Upper lobe of left lung (tissue), 6 donors: ENCODE measurements at places on chromosomes 13 and 19.

DNA sequence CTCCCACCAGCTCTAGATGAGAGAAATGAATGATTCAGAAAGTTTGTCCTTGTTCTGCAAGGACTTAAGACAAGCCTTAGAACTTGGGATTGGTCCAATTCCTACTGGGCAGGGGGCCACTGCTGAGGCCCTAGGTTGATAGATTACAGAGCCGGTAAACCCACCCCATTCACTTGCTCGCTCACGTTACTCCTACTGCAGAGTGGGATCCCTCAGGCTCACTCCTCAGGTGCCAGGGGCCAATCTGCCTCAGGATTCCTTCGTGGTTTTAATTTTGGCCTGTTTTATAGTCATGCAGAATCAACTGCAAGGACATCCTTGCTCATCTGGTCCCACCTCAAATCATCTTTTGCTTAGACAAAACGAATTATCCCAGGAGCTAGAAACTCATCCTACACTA, 59.0 kb downstream of the SERP2 start:
- H3K36me3 ChIP-seq: peaks cover 22% of the 10 kb centered on the region
- no peak for DNase-seq
- peaks cover 21% of the 10 kb centered on the region for H3K4me1 ChIP-seq
- H3K27me3 ChIP-seq: no peaks in the 10 kb centered on the region
- no peak overlapping the region for H3K4me3 ChIP-seq

- no peak overlapping the region for H3K27ac ChIP-seq
- H3K4me3 ChIP-seq: no peak overlapping the region
- peaks cover 14% of the 10 kb centered on the region for H3K4me1 ChIP-seq
Observed at GRCh38 chr19:14053500-14053899, 8.4 kb downstream of the PALM3 start.

DNA sequence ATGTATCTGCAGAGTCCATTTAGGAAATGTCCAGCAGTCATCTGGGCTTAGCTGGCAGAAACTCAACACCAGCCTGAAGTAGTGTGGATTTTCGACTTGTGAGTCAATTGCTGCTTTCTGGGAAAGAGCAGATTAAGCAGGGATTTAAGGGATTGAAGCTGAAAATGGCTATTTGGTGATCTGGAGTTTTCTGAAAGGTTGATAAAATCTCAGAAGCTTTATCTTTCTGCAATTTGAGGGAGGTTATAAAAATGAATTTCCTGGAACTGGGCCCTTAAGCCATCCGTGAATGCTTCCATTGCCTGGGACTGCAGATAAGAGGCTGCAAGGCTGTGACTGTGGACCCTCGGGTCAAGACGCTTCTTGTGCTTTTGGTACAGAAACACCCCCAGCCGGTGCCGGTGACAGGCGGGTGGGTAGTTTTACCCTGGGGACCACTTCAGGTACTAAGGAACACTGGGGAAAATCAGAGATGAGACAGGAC, 61.5 kb downstream of the COL4A1 start:
- no peak overlapping the region for H3K27ac ChIP-seq
- DNase-seq: no peak
- H3K4me3 ChIP-seq: no peak overlapping the region
- no peaks in the 10 kb centered on the region for H3K36me3 ChIP-seq
- H3K27me3 ChIP-seq: no peaks in the 10 kb centered on the region
- H3K4me1 ChIP-seq: peaks cover 17% of the 10 kb centered on the region

DNA sequence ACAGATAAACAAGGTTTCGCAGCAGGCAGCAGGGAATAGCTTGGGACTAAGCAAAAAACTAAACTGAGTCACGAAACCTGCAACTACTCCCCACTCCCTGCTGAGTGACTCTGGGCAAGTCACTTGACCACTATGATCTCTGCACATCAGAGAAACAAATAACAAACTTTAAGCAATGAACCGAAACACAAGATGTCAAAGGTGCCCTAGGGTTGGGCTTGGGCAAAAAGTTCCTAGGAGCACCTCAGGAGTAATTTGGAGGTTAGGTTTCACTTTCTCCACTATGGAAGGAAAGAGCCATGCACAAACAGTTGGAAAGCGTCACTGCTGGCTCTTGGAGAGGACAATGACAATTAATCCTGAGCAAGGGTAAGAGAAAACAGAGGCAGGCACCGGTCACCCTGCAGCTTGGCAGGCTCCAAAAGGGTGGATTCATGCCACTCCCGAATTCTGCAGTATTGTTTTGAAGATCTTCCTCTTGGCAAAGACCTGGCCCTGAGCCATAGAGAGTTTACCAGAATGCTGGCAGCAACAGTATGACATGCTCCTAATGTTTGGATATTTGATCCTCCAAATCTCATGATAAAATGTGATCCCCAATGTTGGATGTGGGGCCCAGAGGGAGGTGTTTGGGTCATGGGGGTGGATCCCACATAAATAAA, 60.3 kb downstream of the CRYL1 start:
- peaks cover 8% of the 10 kb centered on the region for H3K4me1 ChIP-seq
- H3K27me3 ChIP-seq: no peaks in the 10 kb centered on the region
- no peaks in the 10 kb centered on the region for H3K36me3 ChIP-seq
- DNase-seq: no peak
- no peak overlapping the region for H3K4me3 ChIP-seq
- no peak overlapping the region for H3K27ac ChIP-seq

- no peaks in the 10 kb centered on the region for H3K4me1 ChIP-seq
- H3K27ac ChIP-seq: no peak overlapping the region
- H3K27me3 ChIP-seq: no peaks in the 10 kb centered on the region
- no peak for DNase-seq
Observed at GRCh38 chr13:61370520-61370919, 45.1 kb downstream of the PCDH20 start.

DNA sequence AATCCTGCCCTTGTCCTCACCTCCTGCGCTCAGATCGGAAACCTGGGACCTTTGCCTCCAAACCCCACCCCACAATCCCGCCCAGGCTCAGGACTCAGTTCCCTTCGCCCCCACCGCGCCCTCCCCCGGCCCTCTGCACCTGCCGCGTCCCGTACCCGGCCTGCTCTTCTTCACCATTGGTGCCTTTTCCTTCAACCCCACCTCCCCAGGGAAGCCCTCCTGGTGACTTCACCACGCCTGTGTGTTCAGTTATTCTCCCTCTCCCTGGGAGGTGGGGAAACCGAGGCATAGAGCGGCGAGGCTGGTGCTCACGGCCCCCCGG, 19.3 kb upstream of the TCF3 start:
- H3K27ac ChIP-seq: no peak overlapping the region
- H3K4me3 ChIP-seq: peak overlapping the region; percentile 25
- H3K4me1 ChIP-seq: peaks cover 16% of the 10 kb centered on the region
- peaks cover 1% of the 10 kb centered on the region for H3K27me3 ChIP-seq
- H3K36me3 ChIP-seq: no peaks in the 10 kb centered on the region

GRCh38 chr19:4446704-4447200, 10.8 kb downstream of the UBXN6 start:
- no peak for DNase-seq
- no peak overlapping the region for H3K4me3 ChIP-seq
- no peak overlapping the region for H3K27ac ChIP-seq
- H3K36me3 ChIP-seq: peaks cover 76% of the 10 kb centered on the region
